ENCODE measurements at places on chromosomes 4 and X.

GRCh38 chr4:124973716-124974115, 261.2 kb upstream of the ANKRD50 start:
- no peak for DNase-seq

DNA sequence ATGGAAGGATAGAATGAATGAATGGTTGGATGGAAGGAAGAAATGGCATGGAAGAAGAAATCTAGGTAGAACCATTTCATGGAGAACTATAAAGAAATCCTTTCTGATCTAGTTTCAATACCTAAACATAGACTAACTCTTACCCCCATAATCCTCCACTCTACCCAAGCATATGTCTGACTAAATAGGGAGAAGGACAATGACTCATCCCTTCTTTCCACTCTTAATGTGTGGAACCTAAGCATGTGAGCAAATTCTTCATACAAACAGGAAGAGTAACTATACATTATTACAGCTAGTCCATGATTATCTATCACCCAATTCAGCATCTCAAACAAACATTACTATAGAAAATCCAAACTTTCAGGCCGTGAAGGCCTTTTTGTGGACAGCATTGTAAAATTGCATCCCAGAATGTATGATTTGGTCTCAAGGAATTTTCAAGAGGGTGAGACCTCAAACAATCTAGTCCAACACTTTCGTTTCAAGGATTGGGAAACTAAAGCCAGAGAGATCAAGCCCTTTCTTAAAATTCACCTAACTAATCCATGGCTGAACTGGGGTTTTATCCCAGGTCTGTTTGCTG, 11.2 kb downstream of the C1QTNF7 start:
- DNase-seq: peak; percentile 67

GRCh38 chr4:121654738-121655137, 42.0 kb downstream of the ANXA5 start:
- no peak for DNase-seq

- DNase-seq: no peak
These were observed 136.2 kb downstream of the SMIM20 start for GRCh38 chr4:26050212-26050643.

DNA sequence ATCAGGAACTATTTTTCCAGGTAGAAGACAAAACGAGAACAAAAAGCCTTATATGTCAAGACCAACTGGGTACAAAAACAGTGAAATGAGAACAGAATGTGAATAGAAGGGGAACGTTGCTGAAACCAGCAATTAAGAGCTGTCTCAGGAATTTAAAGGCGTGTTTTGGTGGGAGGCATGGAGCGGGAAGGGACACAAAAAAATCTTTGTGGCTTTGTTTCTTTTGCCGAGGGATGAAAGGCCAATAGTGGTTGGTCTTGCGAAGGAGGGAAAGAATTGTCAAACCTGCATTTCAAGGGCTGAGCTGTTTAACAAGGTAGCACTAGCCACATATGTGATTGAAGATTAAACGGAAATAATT, 103.8 kb downstream of the USP46 start:
- DNase-seq: no peak

GRCh38 chr4:617644-618641, 7.4 kb upstream of the PDE6B start:
- DNase-seq: no peak

DNA sequence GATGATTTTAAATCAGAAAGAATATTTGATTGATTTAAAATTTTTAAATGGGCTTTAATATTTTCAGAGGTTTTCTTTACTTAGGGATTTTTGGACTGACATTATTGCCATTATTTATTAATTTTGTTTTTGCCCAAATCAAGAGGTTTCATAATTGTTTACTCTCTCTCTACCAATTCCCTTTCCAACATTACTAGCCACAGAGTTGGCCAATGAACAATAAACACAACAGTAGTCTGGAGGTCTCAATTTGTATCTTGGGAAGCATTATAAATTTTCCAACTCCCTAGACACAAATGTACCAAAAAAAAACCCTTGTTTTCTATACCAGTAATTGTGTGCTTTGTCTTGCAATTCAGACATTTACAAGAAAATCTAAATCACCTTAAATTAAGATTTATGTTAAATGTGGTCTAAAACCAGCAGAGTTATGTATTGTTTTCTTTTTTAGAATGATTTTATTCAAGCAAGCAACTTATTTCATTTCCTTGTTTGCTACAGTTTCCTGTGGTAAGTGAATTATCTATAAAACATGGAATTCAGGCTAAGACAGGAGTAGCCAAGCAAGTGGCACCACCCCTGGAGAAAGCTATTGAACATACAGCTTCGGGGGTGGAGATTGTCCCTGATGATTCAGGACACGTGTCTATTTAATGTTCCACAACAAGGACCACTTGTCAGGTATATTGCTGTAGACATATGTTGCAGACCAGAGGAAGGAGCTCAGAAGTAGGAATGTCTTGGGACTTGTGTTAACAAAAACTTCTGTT, 622 bp downstream of the KLKB1 start:
- no peak for DNase-seq

Measured in iris pigment epithelial cell (primary cell).